Stimulated activated CD4-positive, alpha-beta T cell treated with anti-CD3 and anti-CD28 coated beads, Interleukin-4, amount 100 ng/mL, for 48 hours (primary cell): ENCODE measurements at places on chromosomes 16 and 17.

- no peak for DNase-seq
Observed at GRCh38 chr16:72873853-72874252, 174.1 kb downstream of the ZFHX3 start.

DNA sequence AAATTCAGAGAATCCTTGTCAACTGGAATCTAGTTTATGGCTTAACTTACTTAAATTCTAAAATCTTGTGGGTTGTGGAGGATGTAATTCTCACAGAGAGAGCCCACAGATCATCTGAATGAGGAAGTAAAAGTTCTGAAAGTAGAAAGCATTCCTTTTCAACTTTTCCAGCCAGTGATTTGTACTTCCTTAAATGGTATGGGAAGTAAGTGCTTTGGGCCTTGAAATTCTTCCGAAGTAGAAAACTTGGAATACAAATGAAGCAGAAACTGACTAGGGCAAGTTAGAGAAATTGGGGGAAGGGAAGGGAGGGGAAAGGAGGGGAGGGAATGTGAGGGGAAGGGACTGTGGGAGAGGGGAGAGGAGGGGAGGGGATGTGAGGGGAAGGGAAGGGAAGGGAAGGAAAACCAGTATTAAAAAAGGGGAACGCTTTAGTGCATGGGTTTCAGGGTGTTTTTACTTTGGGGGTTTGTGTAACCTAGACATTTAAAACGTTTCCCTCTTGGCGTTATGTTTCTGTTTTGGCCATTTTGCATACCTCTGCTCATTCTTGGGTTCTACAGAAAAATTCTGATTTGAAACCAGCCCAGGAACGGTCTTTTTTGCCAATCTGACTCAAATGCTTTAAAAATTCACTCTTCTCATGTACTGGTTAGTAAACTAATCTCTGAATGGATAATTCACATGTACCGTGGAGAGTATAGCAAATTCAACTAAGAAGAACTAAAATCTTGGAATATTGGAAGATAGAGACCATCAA lies 15.5 kb upstream of the SNTB2 start:
- no peak for DNase-seq

GRCh38 chr17:39665642-39666224 lies 584 bp downstream of the TCAP start:
- no peak for DNase-seq

DNA sequence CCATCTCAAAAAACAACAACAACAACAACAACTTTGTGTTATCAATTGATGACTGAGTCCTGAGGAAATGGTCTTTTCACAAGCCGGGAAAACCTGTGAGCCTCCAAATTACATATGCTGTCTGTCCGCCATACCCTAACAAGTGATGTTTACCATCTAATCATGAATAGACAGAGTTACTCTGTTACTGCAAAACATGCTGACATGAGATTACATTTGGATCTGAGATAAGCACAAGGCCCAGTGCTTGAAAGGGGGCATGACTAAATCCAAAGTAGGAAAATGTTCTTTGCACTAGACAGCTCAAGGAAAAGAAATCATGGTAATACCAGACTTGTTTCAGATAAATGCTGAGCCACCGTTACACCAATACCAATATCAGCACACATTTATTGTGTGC lies 8.6 kb upstream of the ATXN1L start:
- no peak for DNase-seq

GRCh38 chr16:25771812-25772568 lies 80.2 kb downstream of the HS3ST4 start:
- DNase-seq = no peak

- DNase-seq = no peak
Observed at GRCh38 chr16:28549301-28549899, 4.3 kb upstream of the SGF29 start.

GRCh38 chr17:55236316-55236715 lies 28.4 kb upstream of the HLF start:
- DNase-seq = no peak

- DNase-seq = no peak
Observed at GRCh38 chr16:22955461-22956070, 141.6 kb downstream of the HS3ST2 start.

- DNase-seq = no peak
Observed at GRCh38 chr17:67055811-67056745, 11.7 kb downstream of the CACNG1 start.

GRCh38 chr16:82753821-82754220 lies 127.1 kb downstream of the CDH13 start:
- DNase-seq = no peak

GRCh38 chr16:88317613-88317965 lies 65.2 kb upstream of the ZNF469 start:
- no peak for DNase-seq

DNA sequence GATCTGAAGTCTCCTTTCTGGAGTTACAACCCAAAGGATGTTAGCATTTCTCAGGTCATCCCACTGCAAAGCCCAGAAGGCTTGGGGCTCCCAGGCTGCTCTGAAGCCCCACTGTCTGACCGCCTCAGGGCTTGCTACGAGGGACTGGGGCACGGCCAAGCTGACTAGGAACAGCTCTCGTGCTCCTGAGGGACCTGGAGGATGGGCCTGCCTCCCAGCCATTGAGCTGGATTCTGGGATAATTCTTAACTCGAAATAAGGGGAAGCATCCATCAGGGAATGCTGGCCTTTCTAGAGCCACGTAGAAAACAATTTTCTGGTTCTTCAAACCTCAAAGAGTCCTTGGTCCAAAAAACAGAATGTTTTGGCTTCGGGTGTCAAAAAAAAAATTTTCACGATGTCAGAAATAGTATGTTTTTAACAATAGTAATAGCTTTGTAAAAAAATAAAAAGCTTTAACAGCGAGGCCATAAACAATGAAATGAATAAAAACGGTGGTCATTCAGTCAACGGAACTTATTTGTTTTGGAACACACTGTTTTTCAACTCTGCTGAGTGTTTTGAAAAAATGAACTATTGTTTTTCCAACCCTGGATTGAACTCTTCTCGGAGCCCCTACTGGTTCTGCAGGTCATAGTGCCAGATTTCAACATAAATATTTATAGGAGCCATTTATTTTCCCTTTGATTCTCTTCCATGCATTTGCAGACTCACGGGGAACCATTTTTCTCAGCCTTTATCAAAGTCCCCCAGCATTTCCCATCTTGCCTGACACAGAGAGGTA lies 16.4 kb upstream of the HERPUD1 start:
- DNase-seq = no peak

- DNase-seq = no peak
Observed at GRCh38 chr17:48195910-48196309, 88.3 kb downstream of the SNX11 start.

DNA sequence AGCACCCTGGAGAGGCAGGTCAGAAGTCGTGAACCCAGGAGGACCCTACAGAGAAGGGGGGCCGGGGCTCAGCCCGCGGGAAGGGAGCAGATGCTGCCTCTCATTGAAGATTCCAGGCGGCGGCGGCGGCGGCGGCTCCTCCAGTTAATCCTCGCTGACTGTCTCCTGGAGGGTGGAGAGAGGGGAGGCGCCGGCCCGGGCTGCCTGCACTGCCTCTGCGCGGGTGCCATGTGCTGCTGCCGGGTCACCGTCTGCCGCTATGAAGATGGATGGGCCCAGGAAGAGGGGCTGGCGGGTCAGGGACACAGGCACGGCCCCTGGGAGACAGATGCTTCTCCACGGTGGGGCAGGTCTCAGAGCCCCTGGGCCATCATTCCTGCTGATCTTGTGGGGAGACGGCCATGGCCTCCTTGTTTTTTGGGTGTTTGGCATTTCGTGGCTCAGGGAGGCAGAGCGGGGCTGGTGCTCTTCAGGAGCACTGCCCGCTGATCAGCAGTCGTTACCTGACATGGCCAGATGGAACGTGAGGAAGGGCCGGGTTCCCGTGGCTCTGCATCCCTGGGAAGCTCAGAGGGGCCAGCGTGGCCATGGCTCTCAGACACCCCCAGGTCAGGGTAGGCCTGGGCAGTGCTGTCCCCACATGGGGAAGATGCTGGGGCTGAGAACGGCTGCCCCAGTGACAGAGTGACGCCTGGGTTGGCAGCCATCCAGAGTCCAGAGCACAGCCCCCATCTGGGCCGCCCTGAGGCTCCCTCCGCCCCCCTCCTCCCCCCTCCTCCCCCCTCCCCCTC lies 36.1 kb downstream of the GINS2 start:
- peak; percentile 21 for DNase-seq

DNA sequence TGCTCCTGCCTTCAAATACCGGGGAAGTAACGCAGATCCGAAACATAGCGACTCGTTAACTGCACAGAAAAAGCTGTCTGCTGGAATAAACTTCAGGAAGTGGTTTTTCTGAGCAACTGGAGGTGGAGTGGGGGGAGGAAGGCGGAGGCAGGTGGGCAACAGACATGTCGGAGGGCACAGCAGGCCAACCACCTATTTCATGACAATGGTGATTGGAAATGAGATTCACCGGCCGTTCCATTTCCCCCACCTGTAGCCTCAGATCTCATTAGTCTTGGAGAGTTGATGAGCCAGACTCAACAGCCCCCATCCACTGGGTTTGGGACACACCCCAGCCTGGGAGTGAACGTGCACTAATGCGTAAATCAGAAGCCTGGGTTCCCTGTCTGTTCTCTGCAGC lies 7.7 kb upstream of the PECAM1 start:
- no peak for DNase-seq

GRCh38 chr16:85566561-85567100 lies 46.5 kb upstream of the GSE1 start:
- DNase-seq = no peak

DNA sequence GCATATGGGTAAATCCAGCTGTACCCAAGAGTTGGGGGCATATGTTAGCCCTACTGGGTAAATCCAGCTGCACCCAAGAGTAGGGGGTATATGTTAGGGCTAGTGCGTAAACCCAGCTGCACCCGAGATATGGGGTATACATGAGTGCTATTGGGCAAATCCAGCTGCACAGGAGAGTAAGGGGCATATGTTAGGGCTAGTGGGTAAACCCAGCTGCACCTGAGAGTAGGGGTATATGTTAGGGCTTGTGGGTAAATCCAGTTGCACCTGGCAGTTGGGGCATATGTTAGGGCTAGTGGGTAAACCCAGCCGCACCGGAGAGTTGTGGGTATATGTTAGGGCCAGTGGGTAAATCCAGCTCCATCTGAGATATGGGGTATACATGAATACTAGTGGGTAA lies 80.9 kb downstream of the WWOX start:
- no peak for DNase-seq

DNA sequence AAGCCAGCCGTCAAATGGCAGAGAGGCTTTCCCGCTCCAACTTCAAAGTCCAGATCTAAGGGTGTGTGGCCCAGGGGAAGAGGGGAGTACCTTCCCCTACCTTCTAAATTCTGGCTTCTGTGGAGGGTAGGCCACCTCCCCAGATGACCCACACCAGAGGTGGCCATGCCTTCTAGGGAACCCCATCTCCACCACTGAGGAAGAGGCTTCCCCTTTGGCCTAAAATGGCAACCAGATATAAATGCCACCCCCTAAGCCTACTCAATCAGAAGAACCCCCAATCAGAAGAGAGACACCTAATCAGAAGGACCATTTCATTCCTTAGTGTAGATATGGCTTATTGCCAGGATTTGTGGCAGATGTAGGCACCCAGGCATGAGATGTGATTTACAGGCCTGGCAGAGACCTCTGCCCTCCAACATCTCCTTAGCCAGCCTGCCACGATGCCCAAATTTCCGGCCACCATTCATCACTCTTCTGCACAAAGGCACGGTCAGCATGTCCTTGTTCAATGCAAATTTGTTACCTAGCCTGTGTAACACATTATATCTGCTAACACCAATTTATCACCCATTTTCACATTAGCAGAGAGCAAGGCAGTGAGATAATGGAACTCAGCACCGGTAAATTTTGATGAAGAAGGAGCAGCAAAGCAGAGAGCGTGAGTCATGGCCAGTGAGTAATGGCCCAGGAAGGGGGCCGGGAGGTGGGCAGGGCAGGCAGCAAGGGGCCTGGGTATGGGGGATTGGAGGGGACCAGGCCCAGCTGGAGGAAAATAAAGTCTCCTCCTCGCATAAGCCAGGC lies 1.2 kb upstream of the MGAT5B start:
- DNase-seq = no peak

GRCh38 chr17:68185820-68186219 lies 62.0 kb upstream of the AMZ2 start:
- no peak for DNase-seq

- no peak for DNase-seq
Observed at GRCh38 chr17:61478026-61478789, 26.0 kb downstream of the TBX4 start.

DNA sequence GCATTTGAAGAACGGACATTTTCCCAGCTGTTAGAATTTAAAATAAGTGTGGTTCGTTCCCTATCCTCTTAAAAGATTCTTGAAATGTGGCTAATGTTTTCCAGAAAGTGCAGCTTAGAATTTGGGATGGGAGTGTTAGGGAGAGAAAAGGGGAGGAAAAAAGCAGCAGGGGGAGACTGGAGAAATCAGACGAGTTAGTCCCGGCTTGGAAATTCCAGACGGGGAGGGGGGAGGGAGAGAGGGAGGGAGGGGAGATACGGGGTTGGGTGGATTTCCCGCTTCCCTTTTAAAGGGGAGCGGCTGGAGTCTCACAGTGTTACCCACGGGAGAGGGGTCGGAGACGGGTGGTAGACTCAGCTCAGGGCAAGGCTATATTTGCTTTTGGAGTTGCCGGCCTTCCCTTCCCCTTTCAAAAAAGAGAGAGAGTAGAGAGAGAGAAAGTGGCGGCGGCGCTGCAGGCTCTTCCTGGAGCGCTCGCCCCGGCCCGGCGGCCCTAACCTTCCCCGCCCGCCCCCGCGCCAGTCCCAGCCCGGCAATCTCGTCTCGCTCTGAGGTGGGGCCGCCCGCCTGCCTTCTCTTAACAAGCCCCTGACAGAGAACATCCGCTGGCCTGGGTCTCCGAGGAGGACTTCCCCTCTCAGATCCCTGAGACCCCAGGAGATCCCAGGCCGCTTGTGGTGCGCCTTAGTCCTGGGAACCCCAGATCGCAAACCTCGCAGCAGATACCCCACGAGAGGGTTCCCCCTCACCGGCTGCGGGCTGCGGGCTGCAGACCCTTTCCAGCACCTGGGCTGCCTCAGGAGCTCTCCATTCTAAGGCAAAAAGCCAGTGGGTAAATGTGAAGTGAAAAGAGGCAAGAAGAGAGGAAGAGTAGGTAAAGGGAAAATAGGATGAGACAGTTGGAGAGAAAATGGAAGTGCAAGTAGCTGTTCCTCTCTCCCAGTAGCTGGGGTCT lies 6.6 kb downstream of the IGF2BP1 start:
- no peak for DNase-seq

DNA sequence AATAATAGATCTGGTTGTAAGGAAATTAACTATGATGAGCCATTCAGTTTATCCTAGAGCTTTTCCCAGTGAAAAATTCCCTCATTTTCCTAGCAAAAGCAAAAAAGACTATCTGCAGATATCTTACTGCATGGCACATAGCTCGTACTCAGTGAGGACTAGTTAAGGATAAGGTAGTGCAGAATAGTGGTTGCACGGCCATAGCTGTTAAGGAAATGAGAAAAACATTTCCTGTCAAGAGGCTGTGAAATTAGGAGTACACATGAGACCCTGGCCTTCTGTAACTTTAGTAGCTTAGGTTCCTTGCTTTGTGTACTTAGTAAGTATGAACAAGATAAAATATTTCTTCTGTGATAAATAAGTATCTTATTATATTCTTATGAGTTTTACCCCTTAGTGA lies 10.3 kb downstream of the KAT7 start:
- DNase-seq = no peak

DNA sequence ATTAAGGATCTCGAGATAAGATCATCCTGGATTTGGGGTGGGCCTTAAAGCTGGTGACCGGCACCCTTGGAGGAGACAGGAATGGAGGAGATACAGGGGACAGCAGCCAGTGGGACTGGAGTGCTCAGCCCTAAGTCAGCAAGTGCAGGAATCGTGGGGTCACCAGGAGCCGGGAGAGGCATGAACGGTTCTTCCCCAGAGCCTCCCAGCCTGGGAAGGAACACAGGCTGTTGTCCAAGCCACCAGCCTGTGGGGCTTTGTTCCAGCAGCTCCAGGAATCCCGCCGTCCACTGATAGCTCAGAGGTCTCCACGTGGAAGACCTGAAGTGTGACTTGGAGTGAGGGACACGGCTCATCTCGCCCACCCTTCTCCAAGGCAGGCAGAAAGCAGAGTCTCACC lies 2.5 kb upstream of the WDR45B start:
- no peak for DNase-seq
